ENCODE measurements at places on chromosomes 2 and 18.

DNA sequence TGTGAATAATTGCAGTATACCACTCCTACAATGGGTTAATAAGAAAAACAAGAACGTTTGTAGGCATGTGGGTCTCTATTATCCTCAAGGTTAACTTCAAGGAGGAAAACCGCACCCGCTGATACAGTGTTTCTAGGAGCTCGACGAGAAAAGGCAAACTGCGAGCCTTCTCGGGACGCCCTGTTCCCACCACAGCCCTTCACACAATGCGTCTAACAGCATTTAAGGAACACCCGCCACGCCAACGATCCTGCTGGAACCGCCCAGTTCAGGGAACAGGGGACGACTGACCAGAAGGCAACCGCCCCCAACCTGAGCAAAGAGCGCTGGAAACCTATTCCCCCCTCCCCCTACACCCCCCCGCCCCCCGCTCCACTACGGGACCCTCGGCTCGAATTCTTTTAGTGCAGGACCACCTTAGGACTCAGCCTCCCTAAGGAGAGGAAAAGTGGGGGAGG is 710 bp upstream of the TMSB10 start:
- DNase-seq: no peak

DNA sequence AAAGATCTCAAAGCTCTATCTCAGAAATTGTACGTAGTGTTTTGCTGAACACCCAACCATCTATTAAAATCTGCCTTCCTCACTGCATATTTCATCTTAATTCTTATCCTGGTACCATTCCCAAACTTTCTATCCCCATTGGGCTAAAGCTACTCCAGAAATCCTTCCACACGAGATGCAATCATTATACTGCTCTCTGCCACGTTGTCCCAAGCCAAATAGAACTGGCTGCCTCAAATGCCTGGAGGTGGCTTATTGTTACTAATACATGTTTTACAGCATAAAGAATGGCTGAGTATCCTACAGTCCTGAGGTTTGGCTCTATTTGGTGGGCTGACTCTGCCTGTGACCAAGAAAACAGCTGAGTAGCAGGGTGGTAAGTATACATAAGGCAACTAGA is 306.0 kb upstream of the ACVR2A start:
- DNase-seq: no peak

GRCh38 chr2:207683879-207684627 is 27.4 kb upstream of the CCNYL1 start:
- DNase-seq: no peak

- no peak for DNase-seq
These were observed 889.5 kb downstream of the EPHA4 start for GRCh38 chr2:220682616-220683015.

DNA sequence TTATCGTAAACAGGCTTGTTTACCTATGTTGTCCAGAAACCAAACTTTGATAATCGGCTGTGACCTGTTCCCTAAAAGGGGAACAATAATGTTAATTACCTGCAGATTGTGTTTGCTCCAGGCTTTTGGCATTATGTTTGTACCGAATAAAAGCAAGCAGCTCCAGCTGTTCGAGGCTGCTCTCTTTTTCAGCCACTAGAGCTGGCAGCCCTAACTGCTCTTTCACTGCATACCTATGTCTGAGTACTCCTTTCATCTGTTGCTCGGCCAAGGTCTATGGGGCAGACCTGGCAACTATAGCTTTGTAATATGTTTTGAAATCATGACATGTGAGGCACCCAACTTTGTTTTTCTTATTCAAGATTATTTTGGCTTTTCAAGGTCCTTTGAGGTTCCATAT is 77.8 kb upstream of the EHBP1 start:
- no peak for DNase-seq

- no peak for DNase-seq
These were observed 35.3 kb downstream of the SMIM21 start for GRCh38 chr18:75392226-75392578.

DNA sequence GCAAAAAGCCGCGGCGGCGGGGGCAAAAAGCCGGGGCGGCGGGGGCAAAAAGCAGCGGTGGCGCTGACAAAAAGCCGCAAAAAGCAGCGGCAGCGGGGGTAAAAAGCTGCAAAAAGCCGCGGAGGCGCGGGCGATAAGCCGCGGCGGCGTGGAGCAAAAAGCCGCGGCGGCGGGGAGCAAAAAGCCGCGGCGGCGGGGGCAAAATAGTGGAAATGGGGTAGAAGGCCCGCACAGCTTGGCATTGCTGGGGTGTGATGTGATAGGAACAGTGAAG is 450.1 kb downstream of the ANKRD30B start:
- no peak for DNase-seq

GRCh38 chr18:27121108-27121507 is 64.0 kb downstream of the CHST9 start:
- DNase-seq: no peak

DNA sequence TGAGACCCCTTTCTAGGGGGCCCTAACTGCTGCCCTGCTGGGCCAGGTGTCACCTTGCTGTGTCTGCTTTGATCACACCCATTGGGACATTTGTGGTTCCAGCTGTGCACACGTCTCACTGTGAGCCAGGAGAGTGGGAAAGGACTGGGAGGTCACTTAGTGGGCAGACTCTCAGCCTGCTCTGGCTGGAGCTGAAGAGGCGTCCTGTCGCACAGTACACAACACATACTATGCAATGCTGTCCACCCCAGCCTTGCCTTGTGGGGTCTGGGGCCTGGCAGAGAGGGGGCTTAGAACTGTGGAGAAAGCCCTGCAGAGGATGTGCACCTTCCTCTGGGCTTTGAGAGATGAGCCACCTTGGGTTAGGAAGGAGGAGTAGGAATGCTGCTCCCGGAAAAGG is 25.3 kb upstream of the ASPRV1 start:
- DNase-seq: no peak

GRCh38 chr18:58447402-58448095 is 181.3 kb downstream of the ALPK2 start:
- no peak for DNase-seq

DNA sequence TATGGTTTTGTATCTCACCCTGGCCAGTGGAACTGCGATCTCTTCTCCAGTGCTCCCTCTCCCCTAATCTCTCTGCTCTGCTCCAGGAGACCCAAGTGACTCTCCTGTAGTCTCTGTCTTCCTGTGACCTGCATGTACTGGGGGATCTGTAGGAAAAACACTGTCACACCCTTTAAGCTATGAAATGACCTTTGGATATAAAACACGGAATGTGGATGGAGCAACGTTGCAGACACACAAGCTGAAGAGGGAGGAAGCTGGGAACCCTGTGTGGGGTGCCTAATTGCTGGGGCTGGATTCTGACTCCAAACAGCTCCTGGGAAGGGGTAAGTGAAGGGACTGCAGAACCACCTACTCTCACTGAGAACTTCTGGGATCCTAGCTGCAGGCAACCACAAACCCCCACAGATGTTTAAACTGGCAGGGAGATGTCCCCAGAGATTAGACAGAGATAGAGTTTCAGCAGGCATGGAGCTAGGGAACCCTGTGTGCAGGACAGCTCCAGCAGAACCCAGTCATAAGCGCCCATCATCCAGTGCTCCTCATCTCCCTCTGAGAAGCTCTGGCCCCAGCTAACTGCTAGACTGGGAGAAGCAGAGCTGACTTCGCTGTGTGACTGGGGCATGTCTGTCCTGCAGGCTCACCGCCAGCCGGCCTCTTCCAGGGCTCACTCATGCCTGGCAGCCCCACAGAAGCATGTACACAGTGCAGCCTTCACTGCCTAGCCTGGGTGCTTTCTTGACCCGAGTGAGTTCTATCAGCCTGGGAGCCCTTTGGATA is 482.7 kb upstream of the SETBP1 start:
- no peak for DNase-seq

GRCh38 chr2:220104871-220105351 is 477.5 kb downstream of the SLC4A3 start:
- DNase-seq: no peak

DNA sequence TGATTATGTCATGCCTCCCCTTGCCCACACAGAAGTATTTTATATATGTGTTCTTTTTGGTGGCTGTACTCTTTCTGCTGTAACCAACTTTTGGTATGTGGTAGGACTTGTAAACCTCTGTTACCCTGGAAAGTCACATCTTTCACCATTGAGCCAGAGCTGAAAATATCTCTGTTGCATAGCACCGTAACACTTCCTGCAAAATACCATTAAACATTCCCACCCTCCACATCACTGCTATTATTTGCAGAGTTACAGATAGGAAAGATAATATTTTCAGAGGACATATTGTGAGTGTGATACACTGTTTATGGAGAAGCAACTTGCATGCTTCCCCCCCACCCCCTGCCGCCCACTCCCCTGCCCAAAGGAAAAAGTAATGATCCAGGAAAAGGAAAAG is 44.8 kb downstream of the CAB39 start:
- DNase-seq: no peak

DNA sequence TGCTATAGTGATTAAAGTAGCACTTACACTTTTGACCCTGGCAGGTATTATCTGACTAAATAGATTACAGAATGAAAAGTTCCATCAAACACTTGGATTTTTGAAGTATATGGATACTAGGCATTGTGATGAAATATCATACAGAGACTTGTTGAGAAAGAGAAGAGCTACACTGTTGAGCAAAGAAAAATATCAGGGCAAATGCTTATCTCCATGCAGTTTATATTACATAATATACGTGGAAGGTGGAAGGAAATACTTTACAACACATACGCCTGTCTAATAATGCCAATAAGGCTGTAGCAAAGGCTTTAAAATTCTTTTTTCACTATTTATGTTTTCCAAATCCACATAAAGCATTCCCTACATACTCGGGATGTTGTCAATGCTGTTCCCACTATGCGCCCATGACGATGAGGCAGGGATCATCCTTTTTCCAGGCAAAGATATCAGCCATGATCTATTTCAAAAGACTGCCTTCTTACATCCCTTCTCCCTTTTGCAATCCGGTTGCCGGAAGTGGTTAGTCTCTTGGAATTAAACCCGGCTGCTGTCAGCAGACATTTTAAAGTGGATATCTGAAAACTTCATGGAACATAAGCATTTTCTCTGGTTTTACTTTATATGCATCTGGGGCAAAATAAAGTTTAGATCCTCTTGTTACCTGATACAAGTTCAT is 92.6 kb upstream of the ITGA4 start:
- no peak for DNase-seq
